Hematopoietic multipotent progenitor cell treated with erythropoietin and hydrocortisone succinate and interleukin-3 and kit ligand, for 4 days (in vitro differentiated cells): ENCODE measurements at places on chromosomes 7 and 10.

DNA sequence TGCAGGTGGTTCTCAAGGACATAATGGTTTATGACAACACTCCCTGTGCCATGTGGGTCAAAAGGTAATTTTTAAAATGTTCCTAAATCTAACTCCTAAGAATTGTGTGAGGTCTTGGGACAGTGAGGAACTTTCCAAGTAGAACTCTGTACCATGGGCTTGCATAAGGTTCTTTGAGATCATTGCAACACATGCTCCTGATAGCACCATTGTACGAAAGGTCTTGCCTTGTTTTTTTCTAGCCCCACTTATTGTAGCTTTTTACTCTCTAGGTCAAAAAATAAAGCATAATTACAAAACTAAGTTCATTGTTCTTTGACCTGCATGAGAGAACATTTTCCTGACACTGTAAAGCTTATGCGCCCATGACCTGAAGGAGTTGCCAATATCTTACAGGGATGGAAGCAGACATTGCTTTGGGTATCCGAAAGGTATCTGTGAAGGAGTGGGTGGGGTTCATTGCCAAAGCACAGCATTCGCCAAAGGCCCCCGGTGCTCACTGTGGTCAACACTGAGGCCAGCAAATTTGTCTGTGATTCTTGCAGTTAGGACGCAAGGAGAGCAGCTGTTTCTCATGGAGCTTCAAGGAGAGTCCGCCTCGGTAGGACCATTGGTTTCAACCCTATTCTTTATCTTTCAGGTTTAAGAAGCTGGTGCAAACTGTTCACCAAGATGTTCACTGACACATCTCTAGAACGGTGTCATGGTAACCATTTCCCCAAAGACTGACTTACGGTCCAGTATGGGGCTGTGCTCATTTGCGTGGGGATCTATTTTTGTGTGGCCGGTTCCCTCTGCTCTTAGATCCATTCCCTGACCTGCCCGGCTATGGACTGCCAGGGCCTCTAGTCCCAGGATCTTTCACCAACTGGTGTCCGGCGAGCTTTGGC, 7.6 kb upstream of the PRKAG2 start:
- DNase-seq: no peak

DNA sequence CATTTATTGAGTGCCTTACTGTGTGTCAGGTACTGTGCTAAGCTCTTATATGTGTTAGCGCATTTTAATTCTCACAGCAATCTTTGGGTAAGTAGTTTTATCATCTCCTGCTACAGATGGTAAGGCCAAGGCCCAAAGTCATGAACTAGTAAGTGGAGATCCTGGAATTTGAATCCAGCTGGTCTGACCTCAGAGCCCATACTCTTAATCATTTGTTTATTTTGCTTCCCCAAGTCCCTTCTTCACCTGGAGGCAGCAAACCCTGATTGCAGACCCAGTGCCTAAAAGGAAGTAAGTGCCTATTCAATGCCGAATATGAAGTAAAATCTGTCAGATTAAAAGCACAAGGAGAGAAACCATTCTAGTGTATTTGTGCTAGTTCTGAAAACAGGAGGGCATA, 182.9 kb upstream of the TCF7L2 start:
- DNase-seq: no peak

DNA sequence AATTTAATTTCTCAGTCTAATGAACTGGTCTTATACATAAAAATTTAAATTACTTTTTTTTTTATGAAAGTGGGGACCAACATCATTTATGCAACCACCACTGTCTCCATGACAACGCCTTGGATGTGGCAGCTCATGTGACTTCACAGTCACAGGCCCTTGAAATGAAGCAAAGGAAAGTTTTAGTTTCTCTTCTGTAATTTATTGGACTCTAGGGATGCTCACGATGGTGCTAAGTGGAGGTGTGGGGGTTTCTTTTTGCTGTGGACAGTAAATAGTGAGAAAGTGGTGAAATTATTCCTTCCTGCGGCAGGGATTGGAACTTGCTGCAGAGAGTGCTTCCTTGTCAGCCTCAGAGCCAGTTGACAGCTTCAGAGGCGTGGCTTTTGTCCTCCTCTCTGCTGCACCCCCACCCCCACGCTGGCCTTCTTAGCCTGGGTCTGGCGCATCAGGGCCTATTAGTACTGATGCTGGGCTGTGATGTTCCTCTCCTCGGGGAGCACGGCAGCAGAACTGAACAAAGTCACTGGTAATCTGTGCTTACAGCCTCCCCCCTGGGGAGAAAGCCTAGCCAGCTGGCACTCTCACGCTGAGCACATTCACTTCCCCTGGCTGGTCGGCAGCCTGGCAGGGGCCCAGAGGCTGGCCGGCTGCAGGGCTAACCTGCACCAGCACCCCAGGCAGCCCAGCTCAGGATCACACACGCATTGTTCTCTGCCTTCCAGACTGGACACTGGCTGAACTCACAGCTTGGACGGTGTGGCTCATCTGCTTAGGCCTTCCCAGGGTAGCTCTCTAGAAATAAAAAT, 517.5 kb upstream of the GALNT17 start:
- DNase-seq: no peak

- DNase-seq: peak; percentile 79
These were observed 74.6 kb upstream of the IKZF1 start for GRCh38 chr7:50229964-50230363.

DNA sequence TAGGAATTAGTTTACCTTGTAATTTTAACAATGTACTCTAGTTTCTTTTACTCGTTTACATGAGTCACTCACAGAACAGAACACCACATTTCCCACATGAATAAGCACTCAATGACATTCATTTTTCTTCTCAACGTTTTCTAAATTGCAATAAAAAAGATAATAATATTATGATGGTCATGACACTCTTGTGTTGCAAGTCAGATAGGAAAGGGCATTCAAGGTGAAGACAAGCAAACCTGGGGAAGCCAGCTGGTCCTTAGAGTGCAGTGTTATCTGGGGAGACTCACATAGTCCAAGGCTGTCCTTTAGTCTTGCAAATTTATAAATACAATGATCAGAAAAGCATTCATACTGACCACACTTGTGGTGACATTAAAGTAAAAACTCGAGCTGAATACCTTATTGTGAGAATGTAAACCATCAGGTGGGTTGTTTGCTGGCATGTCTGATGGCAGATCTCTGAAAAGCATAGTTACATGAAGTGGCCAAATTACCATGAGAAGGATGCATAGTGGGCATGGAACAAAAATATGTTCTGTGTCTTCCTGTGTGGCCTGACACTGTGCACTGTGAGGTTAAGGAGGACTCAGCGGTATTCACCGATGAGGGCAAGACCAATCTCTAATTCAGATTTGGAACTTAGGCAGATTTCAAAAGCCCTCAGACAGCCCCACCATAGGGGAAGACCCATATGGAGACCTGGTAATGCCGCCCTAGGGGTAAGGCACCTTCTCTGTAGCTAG, 158.9 kb upstream of the ASAH2 start:
- DNase-seq: peak; percentile 50

GRCh38 chr10:49150426-49150825, 16.6 kb upstream of the FAM170B start:
- no peak for DNase-seq

DNA sequence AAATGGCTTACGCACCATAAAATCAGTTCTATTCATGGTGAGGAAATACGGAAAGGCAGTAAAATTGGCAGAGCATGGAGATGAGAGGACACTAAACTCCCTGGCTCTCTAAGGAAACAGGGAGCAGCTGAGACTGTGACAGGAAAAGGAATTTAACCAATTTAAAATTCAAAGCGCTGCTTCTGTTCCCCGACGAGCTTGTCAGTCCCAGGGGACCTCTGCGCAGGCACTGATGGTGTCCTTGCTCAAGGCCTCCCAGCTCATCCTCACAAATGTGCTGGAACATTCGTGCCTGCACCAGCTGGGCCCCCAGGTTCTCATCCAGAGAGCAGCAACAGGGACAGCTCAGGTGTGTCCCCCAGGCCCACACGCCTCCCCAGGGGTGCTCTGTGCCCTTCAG, 101.4 kb downstream of the MAD1L1 start:
- DNase-seq: no peak

DNA sequence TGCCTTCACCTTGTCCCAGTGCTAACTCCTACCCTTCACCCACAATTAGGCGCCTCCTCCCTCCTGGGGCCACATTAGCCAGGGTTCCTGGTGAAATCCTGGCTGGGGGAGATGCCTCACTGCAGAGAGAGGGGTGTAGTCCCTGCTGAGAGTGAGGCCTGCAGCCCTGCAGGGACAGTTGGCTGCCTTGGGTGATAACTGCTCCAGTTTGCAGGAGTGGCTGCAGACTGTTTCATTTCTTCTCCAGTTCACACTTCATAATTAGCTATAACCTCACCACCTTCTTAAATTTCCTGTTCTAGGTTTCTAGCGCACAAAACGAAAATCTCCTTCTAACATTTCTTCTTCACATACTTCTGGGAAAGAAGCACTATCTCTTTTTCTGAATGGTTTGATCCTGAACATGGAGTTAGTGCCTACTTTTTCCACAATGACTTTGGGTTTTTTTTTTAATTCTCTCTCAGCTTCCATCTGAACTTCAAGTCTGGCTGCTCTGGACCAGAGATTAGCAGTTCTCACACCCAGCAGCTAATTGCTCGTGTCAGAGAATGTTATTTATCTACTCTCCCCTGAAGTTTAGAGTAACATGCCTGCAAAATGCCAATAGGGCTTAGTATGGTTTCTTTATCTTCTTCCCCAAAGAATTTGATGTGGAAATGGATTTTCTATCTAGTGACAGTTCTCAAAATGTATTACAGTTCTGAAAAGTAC, 15.5 kb upstream of the JAZF1 start:
- peak; percentile 81 for DNase-seq

GRCh38 chr10:28684986-28685580, 7.8 kb downstream of the BAMBI start:
- DNase-seq: no peak

DNA sequence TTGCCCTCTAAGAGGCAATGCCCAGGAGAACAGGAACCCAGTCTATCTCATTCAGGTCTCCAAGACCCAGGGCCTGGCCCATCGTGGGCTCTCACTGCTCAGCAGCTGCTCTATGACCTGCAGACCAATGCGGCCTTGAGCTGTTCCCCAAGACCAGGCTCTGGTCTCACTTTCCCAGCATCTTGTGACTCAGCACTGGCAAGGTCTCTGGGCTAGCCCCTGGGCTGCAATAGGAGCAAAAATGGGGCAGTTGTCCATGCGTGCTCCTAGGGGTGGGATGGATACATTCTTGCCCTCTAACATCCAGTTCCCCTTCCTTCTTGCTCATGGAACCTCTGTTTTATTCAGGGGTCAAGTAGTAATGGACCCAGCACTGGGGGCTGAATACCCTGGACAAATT, 13.5 kb downstream of the GCK start:
- no peak for DNase-seq

DNA sequence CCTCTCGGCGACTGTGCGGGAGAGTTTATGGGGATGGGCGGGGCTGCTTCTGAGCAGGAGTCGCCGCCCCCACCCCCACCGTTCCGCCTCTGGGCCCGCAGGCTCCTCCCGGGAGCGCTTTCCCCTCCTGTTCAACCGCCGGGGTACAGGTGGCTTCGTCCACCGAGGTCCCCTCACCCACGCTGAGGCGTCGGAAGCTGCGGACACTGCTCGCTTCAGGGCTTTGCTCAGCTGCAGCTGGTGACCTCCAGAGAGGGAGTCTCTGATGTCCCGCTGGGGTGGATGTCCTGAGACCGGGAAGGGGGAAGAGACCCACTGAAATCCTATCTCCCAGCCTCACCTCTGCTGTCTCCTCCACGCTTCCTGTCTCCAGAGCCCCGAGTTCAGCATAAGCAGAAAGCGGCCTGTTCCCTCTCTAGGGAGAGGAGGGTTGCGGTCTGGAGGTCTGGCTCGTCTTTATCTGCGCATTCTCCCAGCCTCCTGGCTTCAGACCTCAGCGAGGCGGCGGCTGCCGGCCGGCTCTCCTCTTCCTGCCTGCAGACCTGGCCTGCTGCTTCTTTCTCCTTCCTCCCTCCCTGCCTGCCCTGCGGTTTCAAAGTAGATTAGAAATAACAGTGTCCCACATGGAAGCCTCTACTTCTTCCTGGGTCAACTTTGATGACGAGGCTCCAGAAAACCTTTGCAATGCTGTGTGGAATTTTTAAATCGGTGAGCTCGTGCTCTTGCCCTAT, 1.8 kb downstream of the CYP2E1 start:
- DNase-seq: peak; percentile 79

DNA sequence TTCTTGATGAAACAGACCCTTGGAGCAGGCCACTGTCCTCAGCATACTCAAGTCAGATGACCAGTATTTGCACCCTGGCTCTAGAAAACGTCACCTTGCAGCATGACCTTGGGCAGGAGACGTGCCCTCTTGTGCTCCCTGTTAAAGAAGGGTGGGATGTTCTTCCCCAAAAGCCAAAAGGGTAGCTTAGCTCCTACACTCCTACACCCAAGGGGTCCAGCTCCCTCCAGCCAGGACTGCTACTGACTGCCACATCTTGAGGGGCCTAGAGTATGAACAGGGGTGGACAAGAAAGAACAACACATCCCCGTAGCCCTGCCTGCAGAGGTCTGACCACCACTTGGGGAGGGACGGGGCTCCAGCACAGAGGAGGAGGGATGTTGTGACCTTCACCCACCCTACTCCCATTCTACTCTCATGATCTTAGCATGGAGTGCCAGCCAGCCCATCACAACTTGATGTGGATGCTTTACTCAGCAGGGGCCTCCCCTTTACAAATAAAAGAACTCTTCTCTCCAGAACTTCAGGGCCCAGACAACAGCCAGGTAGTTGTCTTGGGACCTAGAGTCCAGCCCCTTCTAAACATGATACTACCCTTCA, 165.3 kb upstream of the ZMIZ1 start:
- DNase-seq: no peak

DNA sequence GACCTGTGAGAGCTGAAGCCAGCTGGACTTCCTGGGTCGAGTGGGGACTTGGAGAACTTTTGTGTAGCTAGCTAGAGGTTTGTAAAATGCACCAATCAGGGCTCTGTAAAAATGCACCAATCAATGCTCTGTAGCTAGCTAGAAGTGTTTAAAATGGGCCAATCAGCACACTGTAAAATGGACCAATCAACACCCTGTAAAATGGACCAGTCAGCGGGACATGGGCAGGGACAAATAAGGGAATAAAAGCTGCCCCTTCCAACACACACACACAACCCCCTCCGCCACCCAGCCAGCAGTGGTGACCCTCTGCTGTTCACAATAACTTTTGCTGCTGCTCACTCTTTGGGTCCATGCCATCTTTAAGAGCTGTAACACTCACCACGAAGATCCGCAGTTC, 7.1 kb downstream of the ZNF511 start:
- peak; percentile 30 for DNase-seq

GRCh38 chr10:71264345-71265200, 52.2 kb downstream of the UNC5B start:
- no peak for DNase-seq
